ENCODE measurements at places on chromosomes 5 and 9. TPM values are rescaled to one million over a fixed set of nuclear protein-coding genes. Genes with fewer than 3 reads are reported as not detected.

HACD4 gene
- total RNA-seq: 1.9 TPM

DNA sequence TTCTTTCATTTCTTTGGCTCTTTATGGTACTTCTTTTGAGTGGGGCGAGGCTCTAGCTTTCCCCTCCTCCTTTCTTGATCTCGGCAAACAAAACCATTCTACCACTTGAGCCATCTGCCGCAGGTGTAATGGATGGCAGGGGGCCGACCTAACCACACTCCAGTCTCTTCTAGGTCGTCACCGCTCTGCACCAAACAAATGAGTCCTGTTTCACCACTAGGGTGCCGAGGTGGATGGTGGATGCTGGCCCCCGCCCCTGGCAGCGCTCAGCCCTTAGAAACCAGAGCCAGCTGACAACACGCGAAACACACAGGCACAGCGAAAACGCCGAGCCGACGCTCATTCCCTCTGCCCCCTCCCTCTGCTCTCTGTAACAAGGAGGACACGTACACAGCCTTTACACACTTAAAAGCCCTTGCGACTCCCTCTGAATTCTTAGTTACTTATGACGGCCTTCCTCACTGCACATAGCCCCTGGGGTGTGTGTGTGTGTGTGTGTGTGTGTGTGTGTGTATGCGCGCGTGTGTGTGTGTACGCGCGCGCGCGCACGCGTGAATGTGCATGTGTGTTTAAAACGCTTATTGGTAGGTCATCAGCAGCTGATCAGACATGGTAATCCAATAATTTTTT, 199.4 kb downstream of the MEF2C start:
- no peak for DNase-seq

BSPRY gene
- 26.7 TPM for total RNA-seq

DNA sequence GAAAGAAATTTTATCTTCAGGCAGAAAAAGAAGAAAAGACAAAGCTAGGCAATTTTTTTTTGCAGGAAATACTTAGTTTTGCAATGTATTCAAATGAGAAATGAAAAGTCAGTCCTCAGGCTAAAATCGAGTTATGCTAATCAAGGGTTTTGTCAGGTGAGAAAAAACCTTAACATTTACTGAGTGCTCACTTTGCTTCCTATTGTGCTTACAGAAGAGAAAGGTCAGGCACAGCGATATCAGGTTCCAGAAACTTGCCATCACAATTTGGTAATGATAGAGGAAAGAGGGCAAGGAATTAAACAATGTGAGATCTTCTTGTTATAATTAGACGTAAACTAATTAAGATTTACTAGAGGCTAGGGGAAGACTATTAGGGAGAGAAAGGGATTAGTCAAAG, 431.7 kb upstream of the CTNND2 start:
- no peak for DNase-seq

- DNase-seq: no peak
Measured at GRCh38 chr5:172887692-172888091, 53.6 kb downstream of the ERGIC1 start.

- DNase-seq: no peak
Measured at GRCh38 chr5:178667101-178667500, 40.3 kb upstream of the CLK4 start.

Measured in mucosa of descending colon (tissue), 3 donors.